Transverse colon (tissue), 4 donors: ENCODE measurements at places on chromosomes 13 and 19. TPM values are rescaled to one million over a fixed set of nuclear protein-coding genes. Genes with fewer than 3 reads are reported as not detected.

DNA sequence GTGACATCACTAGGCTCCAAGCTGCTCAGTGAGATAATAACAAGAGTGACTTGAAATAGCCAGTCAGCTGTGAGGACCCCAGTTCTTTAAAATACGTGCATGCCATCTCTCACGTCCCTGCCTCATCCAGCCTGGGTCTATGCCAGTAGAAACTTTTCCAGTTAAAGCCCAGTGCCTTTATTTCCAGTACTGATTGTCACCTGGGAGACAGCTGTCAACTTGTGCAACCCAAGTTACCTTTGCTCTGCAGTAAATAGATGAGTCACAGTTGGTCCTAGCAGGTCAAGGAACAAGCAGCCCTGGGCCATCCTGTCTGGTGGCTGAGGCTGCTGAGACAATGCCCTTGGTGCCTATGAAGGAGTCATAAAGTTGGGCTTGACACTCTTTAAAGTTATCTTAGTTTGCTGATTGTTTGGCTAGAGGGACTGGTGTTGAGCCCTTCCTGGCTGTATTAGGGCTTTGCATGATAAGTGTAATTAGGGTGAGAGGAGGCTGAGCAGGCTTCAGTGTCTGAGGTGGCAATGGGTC, 228.7 kb downstream of the LACC1 start:
- no peak overlapping the region for H3K4me3 ChIP-seq
- H3K27me3 ChIP-seq: no peaks in the 10 kb centered on the region
- DNase-seq: peak; percentile 84
- H3K36me3 ChIP-seq: no peaks in the 10 kb centered on the region
- peak overlapping the region; percentile 76 for H3K27ac ChIP-seq
- H3K4me1 ChIP-seq: peaks cover 14% of the 10 kb centered on the region

Gene SERP2
- 1.8 TPM for total RNA-seq

DNA sequence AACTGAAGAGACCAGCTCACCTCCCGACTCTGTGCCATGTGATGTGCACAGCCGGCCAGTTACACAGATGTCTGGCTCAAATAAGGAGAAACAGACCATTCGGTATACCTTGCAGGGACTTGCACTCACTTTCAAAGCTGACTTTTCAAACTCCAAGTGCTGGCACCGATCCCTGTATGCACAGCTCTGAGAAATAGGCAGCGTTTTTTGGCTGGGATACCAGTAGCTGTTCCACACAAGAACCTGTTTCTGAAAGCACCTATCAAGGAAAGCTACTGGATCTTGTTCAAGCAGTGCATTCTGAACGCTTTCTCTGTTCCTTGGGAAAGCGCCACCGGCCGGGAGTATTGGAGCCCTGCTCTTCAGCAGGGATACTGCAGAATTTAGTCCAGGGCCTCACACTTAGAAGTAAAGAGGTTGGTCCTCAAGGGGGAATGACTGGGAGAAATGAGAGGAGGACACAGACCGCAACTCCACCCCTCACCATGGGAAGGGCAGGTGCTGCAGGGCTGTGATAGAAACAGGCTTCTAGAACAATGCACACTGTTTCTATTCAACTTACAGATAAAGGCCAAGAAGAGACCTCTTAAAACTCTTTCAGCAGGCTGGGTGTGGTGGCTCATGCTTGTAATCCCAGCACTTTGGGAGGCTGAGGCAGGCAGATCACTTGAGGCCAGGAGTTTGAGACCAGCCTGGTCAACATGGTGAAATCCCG, 53.6 kb upstream of the PABPC3 start:
- H3K36me3 ChIP-seq: no peaks in the 10 kb centered on the region
- H3K27ac ChIP-seq: no peak overlapping the region
- no peak for DNase-seq
- H3K27me3 ChIP-seq: peaks cover 83% of the 10 kb centered on the region

DNA sequence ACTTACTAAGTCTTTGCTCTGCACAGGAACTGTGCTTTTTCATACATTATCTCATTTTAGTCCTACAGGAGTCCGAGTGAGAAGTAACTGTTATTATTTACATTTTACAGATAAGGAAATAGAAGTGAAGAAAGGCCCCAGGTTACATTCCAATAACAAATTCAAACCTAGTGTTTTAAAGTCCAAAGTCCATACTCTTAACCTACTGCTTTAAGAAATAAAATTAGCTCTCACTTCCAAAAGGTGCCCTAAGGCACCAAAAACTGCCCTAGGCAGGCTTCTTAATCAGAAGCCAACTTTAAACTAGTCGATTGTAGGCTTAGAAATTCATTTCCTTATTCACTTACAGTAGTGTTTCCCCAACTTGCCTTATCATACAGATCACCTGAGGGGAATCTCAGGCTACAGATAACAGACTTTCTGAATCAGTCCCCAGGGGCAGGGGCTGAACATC, 555.9 kb downstream of the DIAPH3 start:
- no peaks in the 10 kb centered on the region for H3K27me3 ChIP-seq
- no peak for DNase-seq
- H3K4me1 ChIP-seq: no peaks in the 10 kb centered on the region
- no peak overlapping the region for H3K4me3 ChIP-seq

- no peak overlapping the region for H3K4me3 ChIP-seq
- no peaks in the 10 kb centered on the region for H3K27me3 ChIP-seq
- peaks cover 21% of the 10 kb centered on the region for H3K4me1 ChIP-seq
These were observed 55.9 kb upstream of the SERP2 start for GRCh38 chr13:44317752-44318151.

DNA sequence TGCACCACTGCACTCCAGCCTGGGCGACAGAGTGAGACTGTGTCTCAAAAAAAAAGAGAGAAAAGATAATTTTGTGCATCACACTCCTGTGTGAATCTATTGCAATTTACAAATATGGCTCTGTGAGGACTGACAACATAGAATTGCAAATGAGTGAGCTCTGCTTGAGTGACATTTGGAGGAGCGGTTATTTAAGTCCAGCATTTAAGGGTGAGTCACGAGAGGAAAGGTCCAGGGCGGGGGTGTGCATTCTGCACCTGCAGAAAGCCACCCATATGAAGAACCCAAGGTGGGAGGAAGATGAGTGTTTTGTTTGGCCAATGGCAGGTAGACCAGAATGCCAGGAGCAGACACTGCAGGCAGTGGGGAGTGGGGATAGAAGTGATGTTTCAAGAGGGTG, 58.5 kb downstream of the DGKH start:
- no peak overlapping the region for H3K27ac ChIP-seq
- no peaks in the 10 kb centered on the region for H3K4me1 ChIP-seq
- H3K27me3 ChIP-seq: no peaks in the 10 kb centered on the region
- H3K36me3 ChIP-seq: no peaks in the 10 kb centered on the region
- no peak overlapping the region for H3K4me3 ChIP-seq

Gene FAM216B
- not detected for total RNA-seq

- peak; percentile 61 for DNase-seq
- peaks cover 76% of the 10 kb centered on the region for H3K4me1 ChIP-seq
- H3K4me3 ChIP-seq: no peak overlapping the region
- H3K36me3 ChIP-seq: no peaks in the 10 kb centered on the region
- H3K27ac ChIP-seq: peak overlapping the region; percentile 88
These were observed 43.8 kb downstream of the DNM2 start for GRCh38 chr19:10761443-10762250.

Gene OXGR1
- total RNA-seq: not detected

DNA sequence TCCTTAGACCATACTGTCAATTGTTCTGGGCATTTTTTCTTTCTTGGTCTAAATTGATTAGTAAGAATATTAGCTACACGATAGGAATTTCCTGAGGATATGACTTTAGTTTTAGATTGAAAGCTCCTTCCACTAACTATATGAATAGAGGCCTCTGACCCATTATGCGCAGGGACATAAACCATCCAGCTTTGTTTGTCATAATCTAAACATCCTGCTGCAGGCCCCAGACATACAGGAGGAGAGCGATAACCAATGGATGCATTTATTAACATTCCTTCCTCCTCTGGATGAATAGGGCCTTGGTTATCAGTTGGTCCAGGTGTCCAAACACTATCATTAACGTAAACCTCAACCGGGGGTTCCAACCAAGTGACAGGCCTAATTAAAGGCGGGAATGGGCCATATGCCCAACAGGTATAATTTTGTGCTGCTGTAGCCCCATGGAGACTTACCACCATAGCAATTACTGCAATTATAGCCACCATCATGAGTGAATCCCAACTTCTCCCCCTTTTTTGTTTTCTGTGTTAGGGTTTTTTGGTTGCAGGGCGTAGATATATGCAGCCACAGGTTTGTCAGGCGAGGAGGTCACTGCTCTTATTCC, 32.6 kb downstream of the CLEC4M start:
- H3K4me3 ChIP-seq: no peak overlapping the region
- peaks cover 44% of the 10 kb centered on the region for H3K27me3 ChIP-seq
- no peak overlapping the region for H3K27ac ChIP-seq
- DNase-seq: no peak

- no peak overlapping the region for H3K4me3 ChIP-seq
- no peaks in the 10 kb centered on the region for H3K36me3 ChIP-seq
- H3K27me3 ChIP-seq: no peaks in the 10 kb centered on the region
- no peak for DNase-seq
These were observed 48.1 kb downstream of the F2RL3 start for GRCh38 chr19:16936901-16937300.

Gene MBD3L2
- total RNA-seq: not detected

- H3K4me1 ChIP-seq: no peaks in the 10 kb centered on the region
- peak overlapping the region; percentile 79 for H3K27ac ChIP-seq
- H3K4me3 ChIP-seq: peak overlapping the region; percentile 9
These were observed 6.7 kb downstream of the NAPSA start for GRCh38 chr19:50358483-50359327.

DNA sequence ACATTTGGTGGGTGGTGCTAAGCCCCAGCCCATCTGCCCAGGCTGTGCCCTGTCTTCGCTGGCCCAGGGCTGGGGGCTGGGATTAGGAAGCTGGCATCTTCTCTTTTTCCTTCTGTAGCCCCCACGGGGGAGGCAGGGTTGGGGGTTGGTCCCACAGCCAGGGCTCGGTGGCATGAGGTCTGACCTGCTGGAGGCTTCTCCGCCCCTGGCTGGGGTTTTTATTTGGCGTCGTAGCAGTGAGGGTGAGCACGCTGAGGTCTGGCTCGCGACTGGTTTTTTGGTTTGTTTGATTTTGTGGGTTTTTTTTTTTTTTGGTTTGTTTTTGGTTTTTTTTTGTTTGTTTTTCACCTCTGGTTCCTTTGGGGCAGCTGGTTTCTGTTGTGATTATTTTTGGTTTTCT, 14.7 kb downstream of the ZNF574 start:
- H3K27me3 ChIP-seq: no peaks in the 10 kb centered on the region
- DNase-seq: peak; percentile 23
- no peaks in the 10 kb centered on the region for H3K36me3 ChIP-seq
- no peak overlapping the region for H3K4me3 ChIP-seq

DNA sequence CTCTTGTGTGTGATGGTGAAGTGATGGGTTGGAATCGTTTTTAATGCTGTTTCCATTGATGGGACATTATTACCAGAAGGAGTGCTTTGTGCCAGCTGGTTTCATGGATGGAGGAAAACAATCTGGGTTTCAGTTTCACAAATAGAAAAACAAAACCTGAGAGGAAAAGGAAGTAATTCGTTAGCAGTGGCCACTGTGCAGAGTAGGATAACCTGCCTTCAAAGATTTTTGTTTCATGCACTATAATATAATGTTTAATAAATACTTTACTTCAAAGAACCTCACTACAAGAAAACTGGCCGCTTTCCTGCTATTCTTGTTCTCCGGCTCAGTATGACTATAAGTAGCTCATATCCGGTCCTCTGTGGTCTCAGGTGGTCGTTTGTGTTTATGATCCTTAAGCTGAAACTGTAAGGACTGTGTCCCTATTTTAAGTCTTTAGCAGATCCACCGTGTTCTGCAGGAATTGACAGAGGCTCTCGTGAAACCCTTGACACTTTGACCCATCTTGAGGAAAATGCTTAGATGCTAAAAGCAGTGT, 104.7 kb downstream of the GGACT start:
- H3K4me3 ChIP-seq: no peak overlapping the region
- no peak for DNase-seq
- H3K4me1 ChIP-seq: no peaks in the 10 kb centered on the region
- H3K27me3 ChIP-seq: no peaks in the 10 kb centered on the region
- no peak overlapping the region for H3K27ac ChIP-seq

Gene GDF15
- 74.8 TPM for total RNA-seq

DNA sequence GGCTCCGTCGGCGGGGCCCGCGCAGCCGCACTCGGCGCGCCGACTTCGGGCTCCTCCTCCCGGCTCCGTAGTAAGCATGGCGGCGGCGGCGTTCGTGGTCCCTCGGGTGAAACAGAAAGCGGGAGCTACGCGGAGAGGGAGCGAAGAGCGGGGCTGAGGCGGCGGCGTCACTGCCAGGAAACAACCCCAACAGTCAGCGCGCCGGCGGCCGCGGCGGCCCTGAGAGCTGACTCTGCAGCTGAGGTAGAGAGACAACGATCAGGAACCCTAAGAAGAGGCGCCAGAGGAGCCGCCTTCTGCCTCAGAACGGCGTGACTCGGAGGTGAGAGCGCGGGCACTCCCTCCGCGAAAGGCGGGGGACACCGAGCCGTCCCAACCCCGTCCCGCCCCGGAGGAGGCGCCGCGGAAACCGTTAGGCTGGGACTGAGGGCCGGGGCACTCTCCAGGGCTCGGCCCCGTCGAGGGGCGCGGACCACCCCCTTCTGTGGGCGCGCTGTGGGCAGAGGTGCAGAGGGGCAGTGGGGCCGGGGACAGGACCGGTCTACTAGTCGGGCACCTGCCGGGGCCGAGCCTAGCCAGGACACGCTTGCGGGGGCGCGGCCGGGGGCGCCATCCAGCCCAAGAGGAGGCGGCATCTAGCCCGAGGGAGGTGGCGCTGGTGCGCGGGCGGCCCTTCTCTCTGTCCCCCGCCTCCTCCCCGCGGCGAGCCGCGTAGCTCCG, at the start of gene FNDC3A:
FNDC3A (plus strand) TSS at position 57 of the 720 bp plus-strand sequence. CDS start 30,279 bp downstream, outside the sequence.
- peak within 1 kb of the TSS; percentile 100 for H3K4me3 ChIP-seq
- peak within 1 kb of the TSS; percentile 98 for H3K27ac ChIP-seq
- H3K4me1 ChIP-seq: peaks cover 6% of the 10 kb centered on the region
- H3K36me3 ChIP-seq: no peaks in the 10 kb centered on the region

Gene ZNF224
- 42.9 TPM for total RNA-seq

GRCh38 chr13:75410207-75410606, 71.8 kb downstream of the TBC1D4 start:
- H3K4me1 ChIP-seq: no peaks in the 10 kb centered on the region
- H3K36me3 ChIP-seq: no peaks in the 10 kb centered on the region
- no peak overlapping the region for H3K4me3 ChIP-seq
- no peak overlapping the region for H3K27ac ChIP-seq

- no peaks in the 10 kb centered on the region for H3K27me3 ChIP-seq
- H3K27ac ChIP-seq: peak within 1 kb of the TSS; percentile 67
- peaks cover 18% of the 10 kb centered on the region for H3K4me1 ChIP-seq
- H3K4me3 ChIP-seq: peak within 1 kb of the TSS; percentile 66
- peak; percentile 79 for DNase-seq
- H3K36me3 ChIP-seq: no peaks in the 10 kb centered on the region
These were observed at the start of gene ZNF415 for GRCh38 chr19:53132141-53132991. TSS of gene ZNF415 (minus strand) at chr19:53132910. CDS start at chr19:53122676, 10,234 bp downstream.

DNA sequence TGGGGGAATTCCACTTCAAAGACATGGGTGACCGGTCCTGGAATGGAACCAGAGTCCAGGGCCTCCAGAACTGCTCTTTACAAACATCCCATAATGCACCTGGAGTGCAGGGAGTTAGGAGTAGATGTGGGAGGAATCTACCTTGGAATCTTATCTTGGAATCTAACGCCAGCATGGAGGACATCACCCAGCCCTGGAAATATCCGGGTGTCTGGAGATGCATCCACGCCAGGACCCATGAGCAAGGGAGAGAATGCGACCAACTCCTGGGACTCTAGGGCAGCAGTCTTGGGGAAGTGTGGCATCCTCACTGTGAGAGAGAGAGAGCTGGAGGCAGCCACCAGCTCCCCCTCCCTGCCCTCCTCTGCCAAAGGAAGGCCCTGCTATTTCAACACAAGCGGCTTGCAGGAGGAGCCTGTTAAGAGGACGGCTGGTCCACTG, 211.8 kb downstream of the UQCRFS1 start:
- DNase-seq: no peak
- no peak overlapping the region for H3K4me3 ChIP-seq
- no peak overlapping the region for H3K27ac ChIP-seq
- H3K27me3 ChIP-seq: no peaks in the 10 kb centered on the region
- H3K36me3 ChIP-seq: no peaks in the 10 kb centered on the region
